Urothelium cell line (cell line): ENCODE measurements at places on chromosomes 6 and 20.

DNA sequence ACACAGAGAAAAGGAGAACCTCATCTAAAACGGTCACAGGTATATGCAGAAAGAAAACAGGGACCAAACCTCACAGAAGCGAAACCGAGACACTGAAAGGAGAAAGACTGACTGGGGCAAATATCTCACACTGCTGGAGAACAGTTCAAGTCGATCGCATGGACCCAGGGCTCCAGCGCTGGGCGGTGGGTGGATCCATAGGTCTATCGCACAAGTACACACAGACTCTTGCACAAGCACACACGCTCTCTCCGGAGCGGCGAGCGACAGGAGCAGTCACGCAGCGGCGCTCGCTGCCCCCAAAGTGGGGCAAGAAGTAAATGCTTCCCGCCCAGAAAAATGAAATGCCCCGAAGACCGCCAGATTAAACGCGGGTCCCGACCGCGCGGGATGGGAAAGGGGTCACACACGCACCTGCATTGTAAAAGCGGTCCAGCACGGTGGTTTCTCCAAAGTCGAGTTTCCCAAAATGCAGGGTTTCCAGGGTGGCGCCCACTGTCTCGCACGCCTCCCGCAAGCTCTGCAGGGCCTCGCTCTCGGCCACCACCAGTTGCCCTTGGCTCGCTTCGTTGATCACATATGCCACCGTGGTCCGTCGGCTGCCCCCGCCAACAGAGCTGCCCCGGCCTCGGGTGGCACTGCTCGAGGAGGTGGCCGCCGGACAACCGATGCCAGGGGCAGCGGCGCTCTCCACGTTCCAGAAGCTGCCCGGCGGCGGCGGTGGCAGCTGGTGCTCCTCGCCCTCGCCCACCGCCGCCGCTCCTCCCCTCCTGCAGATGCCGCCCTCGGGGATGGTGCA lies 782 bp downstream of the MAP3K5 start:
- DNase-seq: peak; percentile 39

- DNase-seq: no peak
Measured at GRCh38 chr20:51938559-51939258, 136.4 kb upstream of the SALL4 start.

- DNase-seq: no peak
Measured at GRCh38 chr6:44016131-44016870, 111.0 kb downstream of the MRPL14 start.

DNA sequence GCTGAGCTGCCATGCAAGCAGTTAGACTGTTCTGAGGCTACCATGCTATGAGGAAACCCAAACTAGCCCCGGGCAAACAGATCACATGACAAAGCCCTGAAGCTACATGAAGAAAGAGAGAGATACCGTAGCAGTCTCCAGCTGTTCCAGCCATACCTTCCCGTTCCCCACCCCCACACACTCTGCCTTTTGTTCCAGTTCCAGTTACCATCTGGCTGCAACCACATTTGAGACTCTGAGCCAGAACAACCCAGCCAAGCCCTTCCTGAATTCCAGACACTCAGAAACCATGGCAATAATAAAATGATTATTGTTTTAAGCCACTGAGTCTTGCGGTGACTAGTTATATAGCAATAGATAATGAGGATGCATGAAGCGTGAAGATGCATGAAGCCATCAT lies 28.3 kb downstream of the RIN2 start:
- peak; percentile 52 for DNase-seq

DNA sequence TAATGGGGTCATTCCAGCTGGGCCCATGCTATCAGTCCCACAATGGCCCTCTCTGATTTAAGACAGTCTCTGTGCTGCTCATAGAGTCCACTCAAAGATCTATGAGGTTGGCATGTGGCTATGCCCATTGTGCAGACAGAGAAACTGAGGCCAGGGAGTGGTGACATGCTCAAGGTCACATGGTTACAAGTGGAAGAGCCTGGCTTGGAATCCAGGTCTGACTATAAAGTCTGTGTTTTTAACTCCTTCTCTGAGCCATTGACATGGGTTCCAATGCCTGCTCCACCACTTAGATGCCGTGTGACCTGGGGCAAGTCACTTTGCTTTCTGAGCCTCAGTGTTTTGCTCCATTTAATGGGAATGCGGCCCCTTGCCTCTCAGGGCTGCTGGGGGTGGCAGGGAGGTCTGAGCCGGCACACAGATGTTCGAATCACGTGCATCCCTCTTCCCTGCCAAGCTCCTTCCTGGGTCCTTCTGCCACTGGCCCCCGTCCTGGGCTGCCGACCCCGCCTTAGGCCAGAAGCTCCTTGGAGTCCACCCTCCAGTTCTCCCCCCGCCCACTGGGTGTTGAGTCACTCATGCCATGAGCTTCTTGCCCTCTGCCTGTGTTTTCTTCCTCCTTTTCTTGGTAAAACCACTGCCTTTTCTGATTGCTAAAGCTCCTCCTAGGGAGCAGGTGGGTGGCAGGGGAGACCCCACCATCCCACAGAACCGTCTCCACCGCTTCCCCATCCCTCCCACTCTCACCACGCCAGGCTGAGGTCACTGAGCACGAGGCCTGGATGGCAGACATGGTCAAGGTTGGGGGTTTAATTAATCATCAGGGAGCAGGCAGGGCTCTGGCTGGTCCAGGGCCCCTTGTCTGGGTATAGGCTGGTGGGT lies 35.7 kb downstream of the CEBPB start:
- DNase-seq: peak; percentile 73

GRCh38 chr6:167987396-167988153 lies 9.9 kb upstream of the KIF25 start:
- no peak for DNase-seq

DNA sequence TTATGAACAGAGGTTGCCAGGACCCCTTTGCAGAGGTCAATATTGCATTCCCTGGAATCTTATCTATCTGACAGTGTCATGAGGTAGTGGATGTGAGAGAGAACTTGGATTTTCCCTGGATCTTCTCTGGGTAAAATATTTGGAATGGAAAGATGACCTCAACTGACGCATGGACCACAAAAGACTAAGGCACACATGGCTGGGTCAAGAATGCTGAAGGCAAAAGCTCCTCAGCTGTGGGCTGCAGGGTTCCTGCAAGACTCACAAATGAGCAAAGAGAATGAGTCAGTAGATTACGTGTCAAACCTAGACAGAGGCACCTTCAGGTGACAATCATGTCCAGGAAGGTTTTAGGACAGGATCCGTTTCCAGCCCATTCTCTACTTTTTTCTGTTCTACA lies 484.0 kb downstream of the C6orf118 start:
- no peak for DNase-seq

DNA sequence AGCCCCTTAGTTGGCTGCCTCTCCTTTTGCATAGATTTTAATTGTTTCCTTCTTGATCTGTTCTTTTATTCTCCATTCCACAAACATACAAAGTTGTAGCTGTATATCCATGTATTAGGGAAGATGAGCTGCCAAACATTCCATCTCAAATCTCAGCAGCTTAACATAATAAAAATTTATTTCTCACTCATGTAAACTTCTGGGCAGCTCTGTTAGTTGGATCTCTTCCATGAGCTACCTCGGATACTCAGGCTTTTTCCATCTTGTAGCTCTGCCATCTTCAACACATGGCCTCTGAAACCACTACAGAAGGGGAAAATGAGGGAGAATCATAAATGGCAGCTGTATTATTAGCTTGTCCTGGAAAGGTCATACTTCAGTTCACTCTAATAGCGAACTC lies 149.4 kb upstream of the BMP2 start:
- DNase-seq: no peak

DNA sequence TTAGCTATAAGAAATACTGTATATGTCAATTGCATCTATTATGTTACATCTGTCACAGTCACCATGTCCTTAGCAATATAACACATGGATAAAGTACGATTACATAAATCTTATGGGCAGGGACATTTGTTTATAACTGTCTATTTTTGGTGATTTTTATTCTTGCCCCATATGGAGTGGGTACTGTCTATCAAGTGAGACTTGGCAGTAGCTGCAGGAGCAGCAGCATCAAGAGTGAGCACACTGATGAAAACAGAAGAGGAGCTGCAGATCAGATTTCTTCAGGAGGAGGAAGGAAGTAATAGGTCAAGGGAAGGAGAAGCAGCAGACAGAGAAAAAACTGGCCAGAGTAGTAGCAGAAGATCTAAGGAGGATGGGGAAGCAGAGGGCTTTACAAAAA lies 516.7 kb downstream of the C6orf118 start:
- DNase-seq: no peak

DNA sequence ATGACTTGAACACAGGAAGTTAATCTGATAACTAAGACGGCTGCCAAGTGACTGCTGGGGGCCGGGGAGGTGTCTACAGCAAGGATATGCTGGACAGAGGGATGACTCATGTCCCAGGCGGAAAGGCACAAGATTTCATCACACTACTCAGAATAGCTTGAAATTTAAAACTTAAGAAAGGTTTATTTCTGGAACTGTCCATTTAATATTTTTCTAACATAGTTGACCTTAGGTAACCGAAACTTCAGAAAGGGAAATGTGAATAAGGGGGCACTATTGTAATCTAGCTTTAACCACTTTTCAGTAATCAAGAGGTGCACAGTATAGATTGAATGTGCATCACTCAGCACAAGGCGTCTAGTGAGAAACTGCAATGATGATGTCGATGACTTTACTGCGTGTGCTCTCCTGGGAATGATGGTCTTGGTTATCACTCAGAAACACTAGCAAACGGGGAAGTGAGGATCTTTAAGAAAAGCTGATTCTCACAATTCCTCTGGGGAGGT lies 171.5 kb downstream of the QKI start:
- peak; percentile 65 for DNase-seq

GRCh38 chr6:116762235-116762634 lies 3.3 kb downstream of the FAM162B start:
- DNase-seq: no peak

- DNase-seq: peak; percentile 31
Measured at GRCh38 chr6:23349521-23350147, 776.4 kb upstream of the NRSN1 start.

GRCh38 chr20:7741866-7742265 lies 198.4 kb downstream of the HAO1 start:
- no peak for DNase-seq

- peak; percentile 51 for DNase-seq
Measured at GRCh38 chr6:98957450-98957849, 9.7 kb upstream of the FBXL4 start.

- DNase-seq: no peak
Measured at GRCh38 chr20:1300083-1300840, 28.7 kb downstream of the SDCBP2 start.

DNA sequence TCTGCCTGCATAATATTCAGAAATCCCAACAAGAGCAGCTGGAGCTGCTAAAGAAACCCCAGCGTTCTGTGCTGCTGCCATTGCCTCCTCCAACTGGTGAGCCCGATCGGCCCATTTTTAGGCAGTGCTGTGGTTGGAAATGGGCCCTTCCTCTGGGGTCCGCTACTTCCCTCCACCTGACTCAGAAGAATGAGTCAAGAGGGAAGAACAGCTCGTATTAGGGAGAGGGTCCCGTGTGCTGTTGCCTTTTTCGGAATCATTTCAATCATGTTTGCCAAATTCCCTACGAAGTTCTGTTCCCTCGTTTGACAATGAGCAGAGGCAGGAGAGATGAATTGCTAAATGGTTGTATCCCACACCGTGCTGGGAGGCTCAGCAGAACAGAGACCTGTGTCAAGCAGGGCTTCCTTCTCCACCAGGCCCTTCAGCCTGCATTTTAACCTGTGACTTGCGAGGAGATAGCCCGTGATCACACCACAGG lies 38.4 kb downstream of the THBS2 start:
- DNase-seq: no peak

- DNase-seq: no peak
Measured at GRCh38 chr6:163459536-163459935, 45.0 kb downstream of the QKI start.

- no peak for DNase-seq
Measured at GRCh38 chr6:49457771-49458170, 5.3 kb downstream of the MMUT start.

GRCh38 chr6:33288141-33288920 lies 708 bp downstream of the WDR46 start:
- DNase-seq: no peak

- peak; percentile 67 for DNase-seq
Measured at GRCh38 chr6:37134036-37134395, 35.9 kb upstream of the PIM1 start.

DNA sequence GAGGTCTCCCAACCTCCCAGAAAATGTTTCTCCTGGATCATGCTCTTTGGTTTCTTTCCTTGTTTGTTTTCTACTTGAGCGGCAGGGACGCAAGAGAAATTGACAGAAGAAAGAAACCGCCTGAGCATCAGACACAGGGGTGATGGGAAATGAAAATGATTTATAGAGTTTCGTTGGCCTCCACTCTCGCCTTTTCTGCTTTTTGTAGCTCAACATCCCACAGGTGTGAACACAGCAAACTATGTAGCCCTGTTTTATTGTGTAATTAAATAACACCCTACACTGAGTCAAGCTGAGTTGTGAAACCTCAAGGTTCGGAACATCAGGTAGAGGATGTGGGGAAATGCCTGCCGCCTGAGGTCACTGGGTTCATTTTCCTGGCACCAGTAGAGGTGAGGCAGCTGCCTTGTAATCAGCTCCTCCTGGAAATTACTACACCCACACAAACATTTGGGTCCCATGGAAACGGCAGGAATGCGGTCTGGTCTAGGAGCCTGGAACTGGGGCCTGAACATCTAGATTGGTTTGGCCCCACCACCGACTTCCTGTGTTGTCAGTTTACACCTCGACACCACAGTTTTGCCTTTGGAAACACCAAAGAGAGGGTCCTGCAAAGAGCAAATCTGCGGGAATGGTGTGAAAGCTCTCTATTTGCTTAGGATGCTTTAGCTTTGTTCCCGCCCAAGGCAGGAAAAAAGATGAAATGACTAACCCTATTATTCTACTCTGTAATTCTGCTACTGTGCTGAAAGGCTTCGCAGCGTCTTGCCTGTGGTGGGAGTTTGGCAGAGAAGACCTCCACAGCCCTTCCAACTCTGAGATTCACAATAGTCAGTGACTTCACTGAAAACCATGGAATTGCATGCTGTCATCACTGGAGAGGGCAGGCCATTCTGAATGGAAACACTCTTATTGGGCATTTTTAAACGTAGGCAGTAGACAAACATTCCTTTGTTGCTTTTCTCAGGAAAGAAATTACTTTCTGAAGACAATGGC lies 53.0 kb downstream of the ADAT2 start:
- peak; percentile 95 for DNase-seq

- DNase-seq: no peak
Measured at GRCh38 chr6:17724341-17724740, 17.6 kb upstream of the NUP153 start.

GRCh38 chr6:54907355-54907754 lies 60.8 kb downstream of the FAM83B start:
- no peak for DNase-seq

GRCh38 chr6:25266456-25267100 lies 12.6 kb upstream of the CARMIL1 start:
- DNase-seq: no peak

DNA sequence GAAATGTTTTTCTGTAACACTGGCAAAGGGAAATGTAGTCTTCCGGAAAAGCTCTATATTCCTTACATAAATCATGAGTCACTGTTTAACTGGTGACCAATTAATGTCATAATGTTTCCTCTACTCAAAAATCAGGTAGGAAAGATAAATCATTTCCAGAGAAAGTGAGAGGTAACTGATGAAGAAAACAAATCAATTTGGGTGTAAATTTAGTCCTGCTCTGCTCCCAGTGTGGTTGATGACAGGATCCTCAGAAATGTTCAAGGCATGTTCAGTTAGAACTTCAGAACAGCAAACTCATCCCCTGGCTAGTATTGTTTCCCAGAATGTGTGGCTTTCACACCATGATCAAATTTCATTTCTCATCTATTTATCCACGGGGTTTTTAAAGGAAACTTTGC lies 38.8 kb upstream of the SPACA1 start:
- DNase-seq: peak; percentile 12
